Effector memory CD8-positive, alpha-beta T cell (primary cell): ENCODE measurements at places on chromosomes 5 and 9.

DNA sequence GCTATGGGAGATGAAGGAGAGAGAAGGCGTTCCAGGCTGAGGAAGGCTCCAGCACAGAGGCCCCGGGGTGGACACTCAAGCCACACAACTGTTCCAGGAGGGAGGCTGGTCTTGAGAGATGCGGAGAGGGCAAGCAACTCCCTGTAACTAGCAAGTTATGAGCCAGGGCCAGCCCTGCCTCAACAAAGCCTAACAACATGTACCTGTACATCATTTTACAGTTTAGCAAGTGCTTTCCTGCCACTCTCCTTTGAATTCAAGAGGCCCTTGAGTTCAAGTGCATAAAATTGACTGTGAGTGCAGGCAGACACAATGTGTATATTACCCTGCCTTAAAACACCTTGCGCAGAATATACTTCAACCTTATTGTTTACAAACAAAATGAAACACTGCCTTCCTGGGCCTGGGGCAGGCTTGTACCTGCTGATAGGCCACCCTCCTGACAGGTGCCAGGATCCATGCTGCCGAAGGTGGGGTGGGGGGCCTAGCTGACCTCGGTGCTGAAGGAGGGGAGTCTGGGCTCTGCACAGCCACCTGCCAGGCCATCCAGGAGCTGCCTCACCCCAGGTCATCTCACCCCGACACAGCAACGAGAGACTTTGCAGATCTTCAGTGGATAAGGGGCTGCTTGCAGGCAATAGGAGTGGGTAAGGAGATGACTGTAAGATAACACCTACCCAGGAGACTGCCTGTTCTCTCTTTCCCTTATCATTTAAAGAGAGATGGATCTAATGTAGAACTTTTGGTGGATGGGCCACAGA lies 80.0 kb downstream of the PPARGC1B start:
- no peak for DNase-seq

GRCh38 chr5:135497971-135498636 lies 37.7 kb downstream of the NEUROG1 start:
- no peak for DNase-seq

- DNase-seq: no peak
These were observed 142.5 kb upstream of the RETREG1 start for GRCh38 chr5:16759147-16759773.

DNA sequence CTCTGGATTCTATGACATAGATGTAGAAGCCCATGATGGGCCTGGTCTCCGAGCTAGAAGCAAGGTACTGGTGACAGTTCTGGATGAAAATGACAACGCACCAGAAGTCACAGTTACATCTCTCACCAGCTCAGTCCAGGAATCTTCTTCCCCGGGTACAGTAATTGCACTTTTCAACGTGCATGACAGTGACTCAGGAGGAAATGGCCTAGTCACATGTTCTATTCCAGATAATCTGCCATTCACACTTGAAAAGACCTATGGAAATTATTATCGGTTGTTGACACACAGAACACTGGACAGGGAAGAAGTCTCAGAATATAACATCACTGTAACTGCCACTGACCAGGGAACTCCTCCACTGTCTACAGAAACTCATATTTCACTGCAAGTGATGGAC lies 1.3 kb downstream of the PCDHGA4 start:
- no peak for DNase-seq

GRCh38 chr5:133425764-133426163 lies 186.6 kb downstream of the FSTL4 start:
- no peak for DNase-seq

DNA sequence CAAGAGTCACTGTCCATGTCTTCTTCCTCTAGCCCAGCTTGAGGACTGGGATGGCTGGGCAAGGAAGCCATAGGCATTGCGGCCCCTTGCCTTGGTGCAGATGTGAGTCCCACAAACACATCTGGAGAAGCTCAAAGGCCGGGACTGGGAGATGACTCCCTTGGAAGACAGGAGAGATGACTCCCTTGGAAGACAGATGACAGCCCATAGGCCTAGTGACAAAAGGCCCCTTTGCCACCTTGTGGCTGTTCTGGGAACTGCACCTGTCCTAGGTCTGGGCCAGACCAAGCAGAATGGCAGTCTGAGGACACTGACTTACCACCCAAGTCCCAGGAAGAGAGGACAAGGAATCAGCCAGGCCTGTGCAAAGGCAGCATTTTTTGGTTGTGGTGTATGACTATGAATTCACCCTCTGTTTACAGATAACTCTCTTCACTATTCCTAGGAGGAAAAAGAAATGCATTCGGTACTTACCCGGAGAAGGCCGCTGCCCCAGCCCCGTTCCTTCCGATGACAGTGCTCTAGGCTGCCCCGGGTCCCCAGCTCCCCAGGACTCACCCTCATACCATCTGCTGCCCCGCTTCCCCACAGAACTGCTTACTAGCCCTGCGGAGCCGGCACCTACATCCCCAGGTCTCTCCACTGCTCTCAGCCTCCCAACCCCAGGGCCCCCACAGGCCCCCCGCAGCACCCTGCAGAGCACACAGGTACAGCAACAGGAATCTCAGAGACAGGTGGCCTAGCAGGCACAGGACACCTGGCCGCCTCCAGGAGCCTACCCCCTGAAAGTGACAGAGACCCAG lies 30.8 kb downstream of the SKP1 start:
- DNase-seq: peak; percentile 86

GRCh38 chr5:13029211-13029610 lies 915.3 kb downstream of the DNAH5 start:
- no peak for DNase-seq

- no peak for DNase-seq
These were observed 8.0 kb downstream of the VDAC1 start for GRCh38 chr5:133996683-133997252.

DNA sequence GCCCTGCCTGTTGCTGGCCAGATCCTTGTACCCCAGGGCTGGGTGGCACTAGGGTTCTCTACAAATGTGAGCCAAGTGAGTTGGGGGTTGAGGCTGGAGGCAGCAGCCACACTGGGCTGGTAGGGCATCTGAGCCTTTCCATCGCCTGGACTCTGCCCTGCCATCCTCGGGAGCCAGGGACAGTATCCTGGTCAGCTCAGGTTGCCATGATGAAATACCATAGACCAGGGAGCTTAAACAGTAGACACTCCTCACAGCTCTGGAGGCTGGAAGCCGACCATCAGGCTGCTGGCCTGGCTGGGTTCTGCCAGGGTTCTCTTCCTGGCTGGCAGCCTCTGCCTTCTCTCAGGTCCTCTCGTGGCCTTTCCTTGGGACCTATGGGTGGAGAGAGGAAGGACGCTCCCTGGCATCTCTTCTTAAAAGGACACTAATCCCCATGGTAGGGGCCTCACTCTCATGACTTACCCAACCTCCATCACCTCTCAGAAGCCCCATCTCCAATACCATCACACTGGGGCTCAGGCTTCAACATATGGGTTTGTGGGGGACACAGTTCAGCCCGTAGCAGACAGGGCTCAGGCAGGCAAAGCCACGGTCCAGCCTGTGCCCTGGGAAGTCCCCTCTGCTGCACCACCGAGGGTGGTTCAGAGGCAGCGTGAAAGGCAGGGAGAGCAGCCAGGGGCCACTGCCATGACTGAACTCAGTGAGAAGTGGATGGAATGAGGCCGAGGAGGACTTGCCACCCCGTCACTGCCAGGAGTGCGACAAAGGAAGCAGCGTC lies 50.1 kb downstream of the HMCN2 start:
- DNase-seq: no peak

DNA sequence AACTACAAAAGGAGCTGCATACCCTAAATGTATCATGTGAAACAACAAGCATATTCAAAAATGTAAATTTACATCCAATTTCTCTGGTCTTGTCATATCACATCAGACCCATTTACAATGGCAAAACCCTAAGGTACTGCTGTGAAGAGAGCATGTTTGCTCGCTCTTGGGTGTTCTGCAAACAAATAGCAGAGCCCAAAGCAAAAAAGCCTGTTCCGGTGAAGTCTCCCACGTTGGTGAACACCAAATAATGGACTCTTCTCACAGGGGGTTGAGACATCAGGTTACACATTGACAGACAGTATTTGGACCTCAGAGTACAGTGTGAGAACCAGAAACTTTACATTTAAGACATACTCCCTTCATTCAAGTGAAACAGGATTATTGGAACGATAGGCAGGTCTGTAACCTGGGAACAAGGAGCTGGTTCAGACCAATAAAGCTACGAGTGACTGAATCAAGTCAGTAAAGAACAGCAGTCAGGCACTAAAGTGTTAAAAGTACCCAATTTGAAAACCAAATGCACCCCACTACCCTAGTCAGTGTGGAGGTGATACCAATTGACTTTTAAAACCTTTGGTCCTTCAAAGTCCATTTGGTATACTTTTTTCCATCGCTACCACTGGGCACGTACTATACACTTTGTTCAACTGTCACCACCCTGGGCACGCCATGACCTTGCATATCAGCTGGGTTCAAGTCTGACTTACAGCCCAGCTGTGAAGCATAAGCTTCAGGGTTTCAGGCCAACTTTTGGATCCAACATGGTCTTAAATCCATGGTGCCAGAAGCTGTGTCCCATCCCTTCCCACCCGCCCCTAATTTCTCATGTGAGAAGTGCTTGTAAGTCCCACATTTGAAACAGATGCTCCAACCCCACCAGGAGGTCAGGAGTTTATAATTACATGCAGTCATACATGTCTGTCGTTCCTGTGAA lies 36.4 kb downstream of the ETF1 start:
- DNase-seq: no peak

GRCh38 chr5:36079200-36079781 lies 12.6 kb upstream of the UGT3A2 start:
- peak; percentile 23 for DNase-seq

GRCh38 chr9:21728781-21729180 lies 73.7 kb upstream of the MTAP start:
- DNase-seq: no peak

- no peak for DNase-seq
These were observed 19.7 kb downstream of the CSF2 start for GRCh38 chr5:132093271-132093670.

- no peak for DNase-seq
These were observed 95.8 kb downstream of the DAPK1 start for GRCh38 chr9:87593359-87593980.

DNA sequence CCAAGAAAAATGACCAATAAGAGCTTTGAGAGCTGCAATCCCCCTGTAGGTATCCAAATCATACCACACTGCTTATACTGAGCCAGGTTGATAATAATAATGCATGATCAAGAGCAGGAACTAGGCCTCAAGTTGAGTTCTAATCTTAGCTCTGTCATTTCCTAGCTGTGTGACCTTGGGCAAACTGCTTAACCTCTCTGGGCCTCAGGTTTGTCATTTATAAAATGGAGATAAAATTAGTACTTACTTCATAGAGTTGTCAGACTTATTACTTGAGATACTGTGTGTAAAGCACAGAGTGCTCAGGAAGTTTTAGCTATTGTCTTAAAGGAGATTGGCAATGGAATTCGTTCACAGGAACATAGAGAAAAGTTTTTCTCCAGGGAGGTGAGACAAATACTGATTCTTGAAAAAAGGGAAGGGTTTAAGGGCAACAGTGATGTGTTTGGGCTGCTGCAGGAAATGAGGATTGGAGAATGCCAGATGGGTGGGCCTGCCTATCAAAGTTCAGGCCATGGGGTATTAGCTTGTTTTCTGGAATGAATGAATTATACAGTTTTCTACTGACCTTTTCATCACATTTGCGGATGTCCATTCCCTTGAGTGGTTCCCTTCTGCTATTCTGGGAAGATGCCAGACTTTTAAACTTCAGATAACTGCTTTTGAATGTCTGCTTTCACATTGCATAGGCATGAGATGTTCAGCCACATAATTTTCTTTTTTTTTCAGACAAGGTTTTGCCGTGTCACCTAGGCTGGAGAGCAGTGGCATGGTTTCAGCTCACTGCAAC lies 10.2 kb upstream of the ATP6V0E1 start:
- DNase-seq: no peak

GRCh38 chr5:157046041-157046440 lies 12.9 kb downstream of the HAVCR1 start:
- no peak for DNase-seq

GRCh38 chr5:31771500-31771899 lies 132.6 kb downstream of the PDZD2 start:
- no peak for DNase-seq

DNA sequence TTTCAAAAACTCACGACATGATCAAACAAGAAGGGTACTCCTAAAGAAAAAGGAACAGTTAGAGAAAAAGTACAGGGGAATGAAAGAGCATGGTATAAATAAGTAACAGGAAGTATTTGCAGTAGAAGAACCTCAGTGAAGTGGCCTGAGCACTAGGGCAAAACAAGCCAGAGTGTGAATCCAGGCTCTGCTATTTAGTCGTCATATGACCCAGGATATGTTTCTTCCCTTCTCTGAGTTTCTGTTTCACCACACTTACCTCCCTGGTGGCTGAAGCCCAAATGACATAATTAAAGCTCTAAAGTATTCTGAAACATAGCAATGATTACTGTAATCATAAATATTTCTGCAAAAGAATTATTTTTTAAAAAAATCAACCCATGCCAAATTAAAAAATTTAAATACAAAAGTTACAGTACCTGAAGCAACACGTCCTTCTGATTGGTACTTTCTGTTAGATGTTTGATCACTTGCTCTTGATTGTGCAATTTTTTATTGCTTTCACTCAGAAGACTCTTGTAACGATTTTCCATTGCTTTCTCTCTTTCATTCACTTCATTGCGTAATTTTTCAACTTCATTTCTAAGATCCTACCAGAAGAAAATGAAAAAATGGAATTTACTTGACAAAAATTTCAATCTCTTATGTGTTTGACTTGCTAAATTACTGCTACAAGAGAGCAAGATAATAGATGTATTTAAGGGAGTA lies 88.9 kb downstream of the CDK5RAP2 start:
- no peak for DNase-seq

DNA sequence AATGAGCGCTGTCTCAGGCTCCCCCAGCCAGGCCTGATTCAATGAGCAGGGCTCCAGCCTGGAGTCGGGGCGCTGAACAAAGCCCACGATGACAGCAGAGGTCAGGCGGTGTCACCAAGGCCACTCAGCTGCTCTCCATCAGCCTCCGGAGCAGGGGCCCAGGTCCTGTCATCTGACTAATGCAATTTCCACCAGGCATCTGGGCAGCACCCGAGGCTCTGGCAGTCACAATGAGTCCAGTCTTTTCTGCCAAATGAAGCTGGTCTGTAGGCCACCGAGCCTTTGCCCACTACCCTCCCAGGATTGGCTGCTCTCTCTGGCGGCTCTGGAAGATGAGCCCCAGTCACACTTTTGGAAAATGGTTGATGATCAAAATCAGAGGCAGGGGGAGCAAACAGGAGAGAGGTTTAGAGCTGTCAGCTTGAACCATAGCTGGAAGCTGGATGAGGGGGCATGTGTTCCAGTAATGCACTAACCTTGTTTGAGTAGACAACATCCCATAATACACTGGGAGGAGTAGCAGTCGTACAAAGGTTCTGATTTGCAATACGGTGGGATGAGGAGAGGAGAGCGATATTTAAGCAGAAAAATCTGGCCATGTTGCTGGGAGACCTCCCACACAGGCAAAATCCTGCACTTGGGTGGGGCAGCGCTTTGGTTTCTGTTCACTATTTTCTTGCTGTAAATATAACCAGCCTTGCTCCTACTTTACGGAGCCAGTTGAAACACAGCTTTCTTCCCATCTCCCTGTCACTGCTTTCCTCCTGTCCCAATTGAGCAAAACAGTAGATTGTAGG lies 306.4 kb upstream of the PANK3 start:
- DNase-seq: no peak
